ENCODE measurements at places on chromosomes 12 and 14.

- no peak for DNase-seq
Measured at GRCh38 chr12:49762468-49762847, 21.1 kb downstream of the TMBIM6 start.

GRCh38 chr14:94388384-94389103, at the start of gene SERPINA1:
SERPINA1 (minus strand) TSS chr14:94388602; CDS start chr14:94383237, 5,365 bp downstream.
- no peak for DNase-seq

DNA sequence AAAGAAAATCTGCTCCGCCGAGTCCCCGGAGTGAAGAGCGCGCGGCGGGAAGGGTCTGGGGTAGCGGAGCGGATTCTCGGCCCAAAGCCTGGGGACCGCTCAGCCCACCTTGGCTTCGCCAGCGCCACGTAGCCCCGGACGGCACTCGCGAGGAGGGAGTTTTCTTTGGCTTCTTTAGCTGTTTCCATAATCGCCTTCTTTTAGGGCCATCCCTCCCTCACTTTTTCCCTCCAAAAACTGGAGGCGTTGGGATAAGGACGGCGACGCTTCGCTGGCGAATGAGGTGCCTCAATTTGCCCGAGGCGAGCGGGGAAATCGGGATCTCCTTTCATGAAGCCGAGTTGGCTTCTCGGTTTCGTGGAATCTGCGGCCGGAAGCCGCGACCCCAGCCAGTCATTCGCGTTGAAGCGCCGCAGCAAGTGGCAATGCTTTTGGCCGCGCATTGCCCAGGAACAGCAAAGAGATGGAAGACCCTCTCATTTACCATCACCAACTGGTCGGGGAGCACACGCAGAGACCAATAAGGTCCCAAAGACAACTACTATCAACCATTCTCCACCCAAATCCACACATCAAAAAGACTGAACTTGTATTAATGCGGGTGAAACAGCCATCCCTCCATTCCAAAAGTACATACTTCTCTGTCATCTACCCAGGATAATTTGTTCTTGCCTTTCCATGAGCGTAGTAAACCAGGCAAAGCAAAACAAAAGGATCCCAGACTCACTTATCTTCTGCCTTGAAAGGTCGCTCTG, 8.4 kb upstream of the SIX1 start:
- no peak for DNase-seq

- no peak for DNase-seq
Measured at GRCh38 chr12:115191342-115191741, 507.4 kb upstream of the TBX3 start.

- DNase-seq: no peak
Measured at GRCh38 chr14:73465823-73466532, 7.6 kb upstream of the NUMB start.

- DNase-seq: no peak
Measured at GRCh38 chr14:102947321-102948103, 25.0 kb downstream of the AMN start.

- DNase-seq: no peak
Measured at GRCh38 chr12:23887055-23887835, 62.2 kb downstream of the SOX5 start.

DNA sequence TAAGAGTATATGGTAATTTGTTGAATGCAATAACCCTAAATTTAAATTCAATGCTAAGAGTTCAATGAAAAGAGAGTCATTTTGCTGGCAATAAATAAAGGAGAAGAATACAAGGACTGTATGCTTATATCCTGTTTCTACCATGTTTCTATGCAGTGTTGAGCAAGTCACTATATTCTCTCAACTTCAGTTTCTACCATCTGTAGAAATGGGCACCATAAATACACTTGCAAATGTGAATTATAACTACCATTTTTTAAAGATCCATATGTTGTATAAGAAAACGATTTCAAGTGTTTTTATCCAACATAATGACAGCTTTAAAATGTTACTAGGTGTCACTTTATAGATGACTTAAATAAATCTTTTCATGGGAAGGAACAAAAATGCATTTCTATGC, 170.3 kb downstream of the CEP128 start:
- no peak for DNase-seq

- no peak for DNase-seq
Measured at GRCh38 chr12:121784460-121784859, 9.0 kb downstream of the RHOF start.

- DNase-seq: no peak
Measured at GRCh38 chr14:52002542-52002941, 13.2 kb downstream of the RTRAF start.

GRCh38 chr14:31994391-31995033, 82.6 kb upstream of the ARHGAP5 start:
- no peak for DNase-seq

- no peak for DNase-seq
Measured at GRCh38 chr14:22919601-22919921, 612 bp upstream of the RBM23 start.

GRCh38 chr14:59439256-59439965, 25.8 kb downstream of the GPR135 start:
- DNase-seq: no peak

DNA sequence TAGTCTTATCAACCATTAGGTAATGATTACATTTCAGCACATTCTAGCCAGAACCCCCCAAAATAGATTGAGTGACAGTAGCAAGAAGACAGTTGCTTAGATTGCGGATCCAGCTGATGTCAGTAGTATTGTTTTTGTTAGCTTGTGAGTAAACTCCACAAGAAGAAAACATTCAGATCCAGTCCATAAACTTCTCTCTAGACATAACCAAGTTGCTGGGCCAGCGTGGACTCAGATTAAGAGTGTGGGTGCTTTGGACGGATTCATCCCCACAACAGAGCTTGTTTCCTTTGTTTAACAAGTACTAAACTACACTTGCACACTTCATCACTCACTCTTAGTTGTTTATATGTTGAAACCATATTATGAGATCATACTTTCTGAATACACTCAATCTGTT, 293.4 kb downstream of the NPAS3 start:
- DNase-seq: no peak

- DNase-seq: no peak
Measured at GRCh38 chr12:28232211-28232928, 42.1 kb downstream of the CCDC91 start.

DNA sequence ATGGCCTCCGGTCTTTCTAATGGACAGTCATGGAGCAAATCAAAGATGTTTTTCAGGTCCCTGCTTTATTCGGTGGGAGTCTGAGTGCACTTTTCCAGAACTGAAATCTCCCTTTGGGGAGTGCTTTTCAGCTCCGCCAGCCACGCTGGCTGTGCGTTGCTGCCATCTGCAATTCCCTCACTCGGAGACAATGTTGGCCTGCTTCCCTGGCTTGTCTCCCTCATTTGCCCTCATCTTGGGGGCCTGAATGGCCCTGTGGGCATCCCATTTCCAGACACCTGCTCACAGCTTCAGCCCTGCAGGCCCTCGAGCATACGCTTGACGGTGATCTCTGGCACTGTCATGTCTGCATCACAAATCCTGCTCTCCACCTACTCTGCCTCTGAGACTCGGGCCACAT, 103.8 kb downstream of the CCDC92 start:
- DNase-seq: no peak

DNA sequence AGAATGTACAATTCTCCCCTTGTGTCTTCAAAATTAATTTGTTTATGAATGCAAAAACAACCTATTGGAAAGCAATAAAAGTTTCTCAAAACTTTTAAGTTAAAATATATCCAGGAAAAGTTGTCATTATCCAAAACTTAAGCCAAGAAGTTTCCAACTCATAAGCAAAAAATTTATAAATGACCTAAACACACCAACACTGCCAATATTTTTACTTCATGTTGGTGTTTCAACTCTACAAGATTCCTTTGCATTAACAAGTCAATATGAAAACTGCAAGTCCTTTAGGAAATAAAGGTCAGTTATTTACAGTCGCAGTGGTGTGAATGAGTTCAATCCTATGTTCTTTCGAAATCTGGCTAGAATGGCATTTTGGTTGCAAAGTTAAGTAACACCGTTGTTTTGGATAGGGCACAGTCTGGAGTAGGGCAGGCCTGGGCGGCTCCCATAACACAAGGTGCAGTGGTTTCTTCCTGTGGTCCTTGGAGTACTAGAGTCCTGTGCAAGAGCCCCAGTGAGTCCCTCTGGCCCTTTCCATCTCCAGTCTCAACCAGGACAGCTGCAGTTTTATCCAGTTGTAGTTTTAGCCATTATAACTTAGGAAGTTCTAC, 151.4 kb downstream of the MED13L start:
- DNase-seq: no peak

GRCh38 chr14:102362084-102362483, 606 bp downstream of the CINP start:
- DNase-seq: no peak

GRCh38 chr12:27906127-27906500, 66.4 kb downstream of the PTHLH start:
- no peak for DNase-seq

DNA sequence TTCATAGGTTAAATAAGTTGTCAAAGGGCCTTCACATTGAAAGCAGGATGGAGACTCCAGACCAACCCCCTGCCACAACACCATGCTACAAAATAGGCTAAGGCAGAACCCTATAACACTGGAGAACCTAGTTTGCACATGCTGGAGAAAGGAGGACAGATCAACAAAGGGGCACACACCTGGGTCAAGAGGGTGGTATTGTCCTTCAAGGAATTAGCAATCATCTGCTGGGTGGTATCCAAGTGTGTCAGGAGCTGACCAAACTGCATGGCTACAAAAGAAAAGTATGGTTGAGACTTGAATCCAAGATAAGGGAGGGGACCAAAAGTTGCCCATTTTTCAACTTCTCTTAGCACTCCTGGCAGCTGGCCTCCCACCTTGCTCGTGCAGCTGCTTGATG, 9.2 kb downstream of the MBD6 start:
- DNase-seq: no peak

DNA sequence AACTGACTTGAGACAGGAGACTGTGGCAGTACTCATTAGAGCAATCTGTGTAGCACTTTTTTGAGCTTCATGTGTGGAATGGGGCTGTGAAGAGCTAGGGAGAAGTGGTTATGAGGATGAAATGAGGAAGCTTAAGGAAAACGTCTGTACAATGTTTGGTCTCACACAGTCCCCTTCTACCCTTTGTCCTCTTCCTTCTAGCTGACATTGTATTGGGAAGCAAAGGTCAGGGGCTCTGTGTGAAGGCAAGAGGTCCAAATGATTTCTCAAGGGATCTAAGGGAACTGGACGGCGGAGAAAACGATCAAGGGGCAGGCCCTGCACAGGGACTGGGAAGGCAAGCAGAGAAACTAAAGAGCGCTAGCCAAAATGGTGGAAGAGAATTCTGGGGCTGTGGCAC, 13.1 kb upstream of the CIPC start:
- no peak for DNase-seq

GRCh38 chr14:55604900-55605418, 25.0 kb downstream of the KTN1 start:
- DNase-seq: no peak

DNA sequence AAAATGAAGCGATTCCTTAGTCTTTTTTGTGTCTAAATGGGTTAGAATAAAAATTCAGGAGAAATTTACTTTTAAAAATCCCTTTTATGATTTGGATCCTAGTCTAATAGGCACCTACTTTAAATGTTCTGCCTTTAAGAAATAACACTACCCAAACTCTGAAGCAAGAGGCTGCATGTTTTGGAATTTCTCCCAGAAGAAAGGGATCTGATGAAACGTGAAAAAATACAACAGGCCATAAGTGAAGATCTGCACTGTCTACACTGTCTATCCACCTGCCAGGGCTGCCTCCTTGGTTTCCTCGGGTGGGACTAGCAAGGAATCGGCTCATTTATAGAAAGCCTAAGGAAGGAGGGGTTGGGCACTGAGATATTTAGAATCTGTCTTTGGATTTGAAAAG, 22.1 kb downstream of the ACVR1B start:
- no peak for DNase-seq

- no peak for DNase-seq
Measured at GRCh38 chr12:1357171-1357570, 237.2 kb downstream of the FBXL14 start.

DNA sequence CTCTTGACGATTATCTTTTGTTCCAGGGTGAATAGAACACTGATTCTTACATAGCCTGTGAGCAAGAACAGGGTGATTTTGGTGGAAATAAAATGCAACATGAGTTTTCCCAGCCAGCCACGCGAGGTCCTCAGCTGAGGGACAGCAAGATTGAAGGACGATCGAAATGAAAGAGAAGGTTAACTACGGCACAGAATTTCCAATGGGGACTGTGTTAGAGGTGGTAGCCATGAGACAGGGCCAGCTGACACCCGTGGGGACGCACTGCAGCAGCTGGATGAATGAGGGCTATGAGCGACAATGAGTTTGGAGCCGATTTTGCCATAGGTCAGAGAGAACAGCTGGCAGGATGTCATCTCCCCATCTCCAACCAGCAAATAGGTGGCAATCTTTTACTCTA, 243.4 kb upstream of the PELI2 start:
- no peak for DNase-seq

- no peak for DNase-seq
Measured at GRCh38 chr14:93285044-93285443, 47.8 kb downstream of the BTBD7 start.

GRCh38 chr14:75837151-75837787, 144.5 kb downstream of the TGFB3 start:
- DNase-seq: no peak

DNA sequence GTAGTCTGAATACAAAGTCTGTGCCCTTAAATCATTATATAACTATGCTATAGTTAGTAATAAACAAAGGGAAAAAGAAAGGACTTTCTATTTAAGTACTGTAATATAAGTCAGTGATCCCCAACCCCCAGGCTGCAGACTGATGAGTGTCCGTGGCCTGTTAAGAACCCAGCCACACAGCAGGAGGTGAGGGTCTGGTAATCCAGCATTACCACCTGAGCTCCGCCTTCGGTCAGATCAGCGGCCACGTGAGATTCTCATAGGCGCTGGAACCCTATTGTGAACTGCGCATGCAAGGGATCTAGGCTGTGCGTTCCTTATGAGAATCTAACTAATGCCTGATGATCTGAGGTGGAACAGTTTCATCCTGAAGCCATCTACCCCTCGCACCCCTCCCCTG, 15.7 kb downstream of the NFYB start:
- DNase-seq: no peak

GRCh38 chr14:24157331-24157730, 3.7 kb upstream of the IRF9 start:
- no peak for DNase-seq
